Ureter (tissue), 1 donor: ENCODE measurements at places on chromosomes 3 and 15. TPM values are rescaled to one million over a fixed set of nuclear protein-coding genes. Genes with fewer than 3 reads are reported as not detected.

GRCh38 chr15:35974052-35974451, 428.1 kb upstream of the DPH6 start:
- no peak for DNase-seq

Gene FBLN2
- 42.7 TPM for total RNA-seq

DNA sequence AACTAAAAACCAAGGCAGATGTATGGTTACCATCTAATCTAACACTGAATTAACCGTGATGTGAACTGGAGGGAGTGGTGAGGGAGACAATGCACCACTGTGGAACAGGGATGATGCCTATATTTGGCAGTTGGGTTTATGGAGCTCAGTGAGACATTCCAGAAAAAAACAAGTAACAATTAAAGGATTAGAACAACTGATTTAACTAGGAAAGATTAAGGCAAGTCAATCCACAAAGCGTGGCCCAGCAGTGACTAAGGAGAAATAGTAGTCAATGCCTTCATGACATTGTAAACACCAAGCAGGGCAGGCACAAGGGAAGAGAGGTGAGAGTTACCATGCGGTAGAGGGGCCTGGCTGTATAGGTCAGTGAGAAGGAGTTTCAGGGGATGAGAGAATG, 38.1 kb downstream of the CHAC1 start:
- no peak for DNase-seq

Gene KIF7
- total RNA-seq, result 11.2 TPM

- DNase-seq, result no peak
Observed at GRCh38 chr3:151379083-151379734, 5.3 kb downstream of the P2RY12 start.

GRCh38 chr3:183307749-183308148, 54.7 kb downstream of the B3GNT5 start:
- no peak for DNase-seq

Gene PTPRG
- total RNA-seq, result 61.4 TPM

Gene TAMM41
- total RNA-seq, result 47.3 TPM

DNA sequence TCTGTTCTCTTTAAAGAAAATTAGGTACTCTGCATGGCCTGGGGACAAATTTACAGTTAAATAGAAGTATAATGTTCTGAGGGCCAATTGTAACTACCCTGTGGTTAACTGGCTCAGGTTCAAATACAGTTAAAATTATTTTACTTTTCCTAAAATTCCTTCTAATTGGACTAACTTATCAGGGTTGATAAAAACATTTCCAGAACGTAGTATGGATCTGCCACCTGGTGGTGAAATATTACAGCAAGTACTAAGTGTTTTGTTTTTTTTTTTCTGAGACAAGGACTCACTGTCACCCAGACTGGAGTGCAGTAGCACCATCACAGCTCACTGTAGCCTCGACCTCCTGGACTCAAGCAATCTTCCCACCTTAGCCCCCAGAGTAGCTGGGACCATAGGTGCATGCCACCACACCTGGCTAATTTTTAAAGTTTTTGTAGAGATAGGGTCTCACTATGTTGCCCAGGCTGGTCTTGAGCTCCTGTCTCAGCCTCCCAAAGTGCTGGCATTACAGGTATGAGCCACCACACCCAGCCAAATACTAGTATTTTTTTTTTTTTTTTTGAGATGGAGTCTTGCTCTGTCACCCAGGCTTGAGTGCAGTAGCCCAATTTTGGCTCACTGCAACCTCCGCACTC, 29.2 kb downstream of the NEO1 start:
- DNase-seq, result no peak

Gene GXYLT2
- 3.6 TPM for total RNA-seq

DNA sequence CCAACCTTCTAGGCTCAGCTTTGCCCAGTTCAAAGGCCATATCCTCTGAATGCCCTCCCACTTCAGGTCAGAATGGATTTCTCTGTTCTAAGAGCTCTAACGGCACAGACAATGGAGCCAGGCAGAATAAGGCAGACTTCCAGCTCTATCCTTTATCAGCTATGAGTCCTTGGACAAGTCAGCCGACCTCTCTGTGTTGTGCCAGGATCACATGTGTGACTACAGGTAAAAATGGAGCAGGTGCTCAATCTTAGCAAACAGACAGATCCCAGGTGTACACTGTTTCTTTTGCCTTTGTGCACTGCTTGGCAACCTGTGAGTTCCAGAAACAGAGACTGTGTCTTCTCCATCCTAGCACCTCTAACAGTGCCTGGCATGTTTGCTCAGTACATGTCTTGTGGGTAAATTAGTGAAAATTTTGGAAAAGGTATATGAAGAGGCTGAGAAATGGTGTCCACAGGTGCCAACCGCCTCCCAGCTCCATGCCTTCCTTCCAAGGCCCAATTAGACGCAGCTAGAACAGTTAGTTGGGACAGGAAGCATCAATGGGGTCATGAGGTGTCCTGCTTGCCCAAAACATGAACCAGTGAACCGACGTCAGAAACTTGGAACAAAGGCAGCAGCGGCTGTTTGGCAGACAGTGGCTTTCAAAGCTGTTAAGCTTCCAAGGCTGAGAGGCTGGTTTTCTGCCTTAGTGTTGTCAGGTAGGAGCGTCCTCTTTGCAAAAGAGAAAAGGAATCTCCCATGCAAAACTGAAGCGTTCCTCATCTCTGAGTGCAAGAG, 28.7 kb downstream of the TLE3 start:
- no peak for DNase-seq

- no peak for DNase-seq
Observed at GRCh38 chr15:70103880-70104626, 6.3 kb upstream of the TLE3 start.

- DNase-seq, result no peak
Observed at GRCh38 chr3:111857474-111857873, 1.6 kb upstream of the PHLDB2 start.

- DNase-seq, result no peak
Observed at GRCh38 chr3:86766331-86766730, 224.6 kb downstream of the VGLL3 start.

Gene GOLGA8R
- 9.9 TPM for total RNA-seq

DNA sequence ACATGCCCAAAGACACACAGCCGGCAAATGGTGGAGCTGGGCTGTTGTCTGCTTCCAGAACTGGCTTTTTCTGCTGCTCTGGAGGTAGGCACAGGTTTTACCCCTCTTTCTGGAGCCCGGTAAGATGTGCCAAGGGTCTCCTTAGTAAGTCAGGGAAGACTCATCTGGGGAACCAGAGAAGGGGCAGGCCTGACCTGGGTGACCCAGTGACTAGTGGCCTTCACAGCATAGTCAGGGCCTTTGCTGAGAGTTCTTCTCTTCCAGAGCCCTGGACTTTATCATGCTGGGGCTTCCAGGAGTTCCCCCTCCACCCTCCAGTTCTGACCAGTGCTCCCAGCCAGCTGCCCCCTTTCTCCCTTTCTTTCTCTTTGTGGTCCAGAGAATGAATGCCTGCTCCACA, 3.2 kb downstream of the CD276 start:
- no peak for DNase-seq

GRCh38 chr3:140708815-140709214, 31.0 kb downstream of the TRIM42 start:
- no peak for DNase-seq

Gene SLCO3A1
- total RNA-seq, result 42.3 TPM

- no peak for DNase-seq
Observed at GRCh38 chr3:71580636-71581456, 2.7 kb downstream of the FOXP1 start.

DNA sequence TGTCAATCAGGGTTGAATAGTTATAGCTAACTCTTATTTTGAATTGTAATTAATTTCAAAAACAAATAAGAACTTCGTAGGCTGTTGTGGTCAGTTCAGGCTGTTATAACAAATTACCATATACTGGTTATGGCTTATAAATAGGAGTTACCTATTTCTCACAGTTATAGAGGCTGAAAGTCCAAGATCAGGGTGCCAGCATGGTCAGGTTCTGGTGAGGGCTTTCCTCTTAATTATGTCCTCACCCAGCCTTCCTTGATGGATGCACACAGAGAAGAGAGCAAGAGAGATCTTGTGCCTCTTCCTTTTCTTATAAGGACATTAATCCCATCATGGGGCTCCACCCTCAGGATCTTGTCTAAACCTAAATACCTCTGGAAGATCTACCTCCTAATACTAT, 265.9 kb upstream of the SUCLG2 start:
- no peak for DNase-seq

DNA sequence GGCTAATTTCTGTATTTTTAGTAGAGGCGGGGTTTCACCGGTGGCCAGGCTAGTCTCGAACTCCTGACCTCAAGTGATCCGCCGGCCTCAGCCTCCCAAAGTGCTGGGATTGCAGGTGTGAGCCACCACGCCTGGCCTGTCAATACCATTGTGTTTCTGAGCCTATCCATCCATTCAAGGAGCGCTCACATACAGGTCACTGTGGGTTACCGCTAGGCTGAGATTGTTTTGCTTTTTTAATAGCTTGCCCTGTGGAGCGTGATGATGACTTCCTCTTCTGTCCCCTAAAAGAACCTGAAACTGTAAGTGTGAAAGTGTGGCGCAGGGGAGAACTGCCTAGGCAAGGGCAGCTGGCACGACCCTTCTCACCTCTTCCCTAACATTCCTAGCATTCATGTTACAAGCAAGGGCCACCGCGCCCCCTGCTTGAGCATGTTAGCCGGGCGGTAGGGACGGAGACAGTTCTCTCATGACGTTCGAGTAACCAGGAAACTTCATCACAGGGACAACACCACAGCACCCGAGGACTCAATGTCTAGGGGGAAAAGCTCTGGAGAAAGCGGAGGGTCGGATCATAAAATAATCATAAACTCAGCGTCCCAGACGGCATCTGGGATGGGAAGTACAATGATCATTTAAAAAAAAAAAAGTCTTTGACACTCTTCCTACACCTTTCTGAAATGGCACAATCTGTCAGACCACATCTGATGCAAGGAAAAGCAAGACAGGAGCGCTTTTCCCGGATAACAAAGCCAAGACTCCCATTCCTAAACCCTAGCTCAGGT, 790 bp downstream of the LAMP3 start:
- DNase-seq, result no peak

Gene HTD2
- 7.4 TPM for total RNA-seq

DNA sequence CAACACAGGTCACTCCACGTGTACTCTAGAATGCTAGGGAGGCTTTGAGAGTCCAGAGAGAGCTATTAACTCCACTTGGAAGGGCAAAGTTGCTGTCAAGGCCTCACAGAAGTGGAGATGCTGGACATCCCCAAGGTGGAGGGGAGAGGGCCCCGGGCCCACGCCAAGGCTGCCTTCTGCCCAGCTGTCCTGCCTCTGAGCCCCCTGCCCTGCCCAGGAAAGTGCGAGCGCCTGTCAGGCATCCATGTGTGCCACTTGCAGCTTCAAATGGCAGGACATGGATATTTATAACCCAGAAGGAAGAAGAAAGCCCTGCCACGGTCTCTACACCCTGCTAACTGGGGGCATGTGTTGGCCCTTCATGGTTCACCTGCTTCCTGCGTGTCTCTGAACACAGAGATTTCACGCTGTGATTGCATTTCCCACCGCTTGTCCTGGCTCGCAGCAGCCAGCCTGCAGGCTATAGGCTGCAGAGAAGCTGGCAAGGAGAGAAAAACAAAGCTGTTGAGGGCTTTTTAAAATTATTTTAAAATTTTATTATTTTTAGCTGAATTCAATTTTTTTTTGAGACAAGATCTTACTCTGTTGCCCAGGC, 17.0 kb downstream of the ANKDD1A start:
- no peak for DNase-seq

DNA sequence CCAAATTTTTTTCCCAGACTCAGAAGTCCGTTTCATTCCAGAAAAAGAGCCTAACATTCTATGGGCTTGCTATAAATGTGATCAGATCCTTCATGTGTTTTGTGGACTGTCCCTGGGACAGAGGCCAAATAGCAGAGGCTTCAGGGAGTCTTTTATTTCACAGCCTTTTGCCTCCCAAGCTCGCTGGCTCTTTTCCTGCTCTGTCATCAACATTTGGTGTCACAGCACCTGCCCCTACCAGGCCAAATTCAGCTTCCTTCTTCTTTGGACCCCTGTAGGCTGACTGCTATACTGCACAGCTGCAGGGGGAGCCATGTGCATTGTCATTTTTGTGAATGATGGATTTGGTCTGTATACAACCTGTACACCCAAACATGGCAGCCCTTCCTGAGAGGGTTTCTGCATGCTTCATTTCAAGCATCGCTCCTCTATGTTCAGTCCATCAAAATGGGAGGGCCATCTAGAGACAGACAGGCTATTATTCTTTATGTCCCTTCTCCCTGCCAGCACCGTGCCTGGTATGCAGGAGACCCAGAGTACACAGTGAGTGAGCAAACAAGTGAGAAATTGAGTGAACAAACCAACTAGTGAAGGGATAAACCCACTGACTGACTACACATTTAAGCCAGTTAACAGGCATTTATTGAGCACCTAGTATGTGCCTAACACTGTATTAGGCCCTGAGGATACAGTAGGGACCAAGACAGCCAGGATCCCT, 17.9 kb upstream of the RPP14 start:
- DNase-seq, result no peak

Gene MAGEF1
- total RNA-seq, result 30.4 TPM

Gene WDR93
- total RNA-seq, result 0.68 TPM

- DNase-seq, result no peak
Observed at GRCh38 chr15:58574631-58575030, 142.8 kb downstream of the LIPC start.

GRCh38 chr3:150385296-150386242, 22.5 kb upstream of the TSC22D2 start:
- DNase-seq, result no peak

Gene IQCF5
- not detected for total RNA-seq

DNA sequence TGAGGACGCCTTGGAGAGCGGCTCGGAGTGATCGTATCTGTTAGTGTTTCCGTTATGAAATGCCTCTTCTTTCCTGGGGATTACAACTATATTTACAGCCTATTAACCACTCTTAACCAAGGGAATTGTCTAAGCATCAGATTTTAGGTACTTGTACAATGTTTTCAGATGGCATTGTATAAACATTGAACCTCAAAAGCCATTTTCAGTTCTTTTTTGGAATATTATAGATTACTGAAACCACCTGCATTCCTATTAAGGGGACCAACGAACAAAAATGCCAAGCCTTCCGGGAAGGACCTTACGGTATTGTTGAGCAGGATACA, 1.1 kb downstream of the NEO1 start:
- no peak for DNase-seq

Gene PLA2G4F
- 47.8 TPM for total RNA-seq

Gene SKIL
- total RNA-seq, result 51.9 TPM

- no peak for DNase-seq
Observed at GRCh38 chr3:102714567-102714966, 279.8 kb downstream of the ZPLD1 start.

Gene GP5
- total RNA-seq, result 0.21 TPM

GRCh38 chr3:155712008-155712407, 32.9 kb downstream of the PLCH1 start:
- no peak for DNase-seq

Gene PRR20G
- not detected for total RNA-seq

GRCh38 chr3:39221141-39221530, 28.7 kb upstream of the XIRP1 start:
- DNase-seq, result no peak

DNA sequence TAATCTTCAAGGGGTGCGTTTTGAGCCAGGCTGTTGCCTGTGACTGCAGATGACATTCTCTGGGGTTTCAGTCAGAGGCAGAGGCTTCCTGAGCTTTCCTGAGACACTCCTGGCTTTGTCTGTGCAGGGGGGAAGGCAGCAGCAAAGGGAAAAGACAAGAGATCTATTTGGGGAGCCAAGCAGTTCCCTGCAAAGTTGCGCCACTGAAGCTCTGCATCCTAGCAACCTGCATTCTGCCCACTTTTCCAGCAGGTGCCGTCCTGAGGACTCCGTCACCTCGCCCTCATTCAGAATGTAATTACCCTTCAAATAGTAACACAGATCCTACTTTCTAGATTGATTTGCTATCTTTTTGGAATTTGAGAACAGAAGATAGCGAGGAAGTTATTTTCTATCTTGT, 1.9 kb upstream of the TMEM158 start:
- DNase-seq, result no peak
